ENCODE measurements at places on chromosomes 2 and 18.

DNA sequence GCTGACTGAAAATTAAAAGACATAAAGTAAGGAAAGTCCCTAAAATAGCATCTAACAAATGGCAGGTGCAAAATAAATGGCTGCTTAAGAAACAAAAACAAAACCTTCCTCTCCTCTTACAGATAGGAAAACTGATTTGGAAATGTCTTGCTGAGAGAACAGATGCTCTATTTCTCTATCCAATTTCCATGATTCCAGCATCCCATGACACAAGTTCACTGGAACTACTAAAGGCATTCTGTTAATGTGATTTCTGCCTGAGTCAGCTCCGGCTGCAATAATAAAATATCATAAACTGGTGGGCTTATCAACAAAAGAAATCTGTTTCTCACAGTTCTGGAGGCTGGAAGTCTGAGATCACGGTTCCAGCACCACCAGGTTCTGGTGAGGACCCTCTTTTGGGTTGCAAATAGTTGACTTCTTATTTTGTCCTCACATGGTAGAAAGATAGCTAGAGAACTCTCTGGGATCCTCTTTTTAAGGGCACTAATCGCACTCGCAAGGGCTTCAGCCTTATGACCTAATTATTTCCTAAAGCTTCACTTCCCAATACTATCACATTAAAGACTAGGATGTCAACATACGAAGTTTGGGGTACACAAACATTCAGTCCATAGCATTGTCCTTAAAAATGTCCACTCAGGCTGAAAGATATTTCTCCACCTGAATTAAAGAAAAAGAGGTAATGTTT, 78.2 kb upstream of the GALNT3 start:
- DNase-seq: no peak

DNA sequence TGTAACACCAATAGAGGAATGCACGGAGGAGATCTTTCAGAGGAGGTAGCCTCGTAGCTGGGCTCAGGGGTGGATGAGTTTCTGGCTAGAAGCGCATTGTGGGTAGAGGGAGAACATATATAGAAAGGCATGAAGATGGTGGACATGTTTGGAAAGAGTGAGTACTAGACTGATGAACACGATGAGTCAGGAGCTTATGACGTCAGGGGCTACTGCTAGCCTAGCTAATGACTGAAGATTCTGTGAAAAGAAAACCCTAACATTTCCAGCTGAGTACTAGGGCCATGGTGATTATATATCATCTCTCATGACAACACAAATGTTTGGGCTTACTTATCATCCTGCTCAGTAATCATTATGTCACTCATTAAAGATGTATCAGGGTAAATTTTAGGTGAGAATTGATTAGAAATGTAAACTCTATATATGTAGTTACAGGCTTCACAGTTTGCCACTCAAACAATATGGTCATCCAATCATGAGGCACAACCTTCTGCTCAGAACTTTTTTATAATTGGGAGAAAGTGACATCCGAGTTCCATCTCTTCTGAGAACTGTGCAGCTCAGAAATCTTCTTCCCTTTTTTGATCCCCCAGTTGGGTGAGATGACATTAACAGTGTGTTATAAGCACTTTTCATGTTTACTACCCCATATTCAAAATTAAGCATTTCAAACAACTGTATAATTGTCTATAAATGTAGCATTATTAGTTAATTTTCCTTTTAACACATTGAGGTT, 22.2 kb upstream of the IL1RN start:
- DNase-seq: no peak

DNA sequence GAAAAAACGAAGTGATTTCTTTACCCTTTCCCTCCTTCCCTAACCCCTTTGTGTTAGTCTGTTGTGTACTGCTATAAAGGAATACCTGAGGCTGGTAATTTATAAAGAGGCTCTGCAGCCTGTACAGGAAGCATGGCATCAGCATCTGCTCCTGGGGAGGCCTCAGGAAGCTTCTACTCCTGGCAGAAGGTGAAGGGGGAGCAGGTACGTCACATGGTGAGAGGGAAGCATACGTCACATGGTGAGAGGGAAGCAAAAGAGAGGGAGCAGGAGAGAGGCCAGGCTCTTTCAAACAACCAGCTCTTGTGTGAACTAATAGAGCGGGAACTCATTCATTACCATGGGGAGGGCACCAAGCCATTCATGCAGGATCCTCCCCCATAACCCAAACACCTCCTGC, 126.2 kb downstream of the CAPN13 start:
- no peak for DNase-seq

DNA sequence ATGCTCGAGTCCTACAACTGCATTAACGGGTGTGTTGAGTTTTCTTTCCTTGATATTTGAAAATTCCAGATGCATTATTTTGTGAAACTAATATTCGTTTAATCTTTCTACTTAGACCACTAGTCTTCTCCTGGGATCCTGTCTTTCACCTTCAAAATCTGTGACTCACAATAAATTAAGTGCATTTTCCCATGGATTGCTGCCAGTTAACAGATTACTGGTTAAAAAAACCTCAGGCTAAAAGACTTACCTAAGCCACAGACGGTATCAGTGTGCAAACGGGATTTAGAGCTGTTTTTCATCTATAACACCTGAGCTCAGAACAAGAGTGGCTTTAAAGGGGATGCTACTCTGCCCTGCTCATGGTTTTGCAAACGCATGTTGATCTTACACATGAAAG, 10.2 kb downstream of the FECH start:
- no peak for DNase-seq

DNA sequence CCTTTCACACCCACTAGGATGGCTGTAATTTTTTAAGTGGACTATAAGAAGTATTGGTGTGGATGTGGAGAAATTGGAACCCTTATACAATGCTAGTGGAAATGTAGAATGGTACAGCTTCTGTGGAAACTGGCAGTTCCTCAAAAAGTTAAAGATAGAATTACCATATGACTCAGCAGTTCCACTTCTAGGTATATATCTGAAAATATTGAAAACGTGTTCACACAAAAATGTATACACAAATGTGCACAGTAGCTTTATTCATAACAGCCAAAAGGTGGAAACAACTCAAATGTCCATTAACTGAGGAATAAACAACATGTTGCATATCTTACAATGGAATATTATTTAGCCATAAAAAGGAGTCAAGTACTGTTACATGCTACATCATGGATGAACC, 17.7 kb downstream of the TANK start:
- no peak for DNase-seq

- no peak for DNase-seq
Measured at GRCh38 chr2:15159751-15160177, 401.4 kb downstream of the NBAS start.

DNA sequence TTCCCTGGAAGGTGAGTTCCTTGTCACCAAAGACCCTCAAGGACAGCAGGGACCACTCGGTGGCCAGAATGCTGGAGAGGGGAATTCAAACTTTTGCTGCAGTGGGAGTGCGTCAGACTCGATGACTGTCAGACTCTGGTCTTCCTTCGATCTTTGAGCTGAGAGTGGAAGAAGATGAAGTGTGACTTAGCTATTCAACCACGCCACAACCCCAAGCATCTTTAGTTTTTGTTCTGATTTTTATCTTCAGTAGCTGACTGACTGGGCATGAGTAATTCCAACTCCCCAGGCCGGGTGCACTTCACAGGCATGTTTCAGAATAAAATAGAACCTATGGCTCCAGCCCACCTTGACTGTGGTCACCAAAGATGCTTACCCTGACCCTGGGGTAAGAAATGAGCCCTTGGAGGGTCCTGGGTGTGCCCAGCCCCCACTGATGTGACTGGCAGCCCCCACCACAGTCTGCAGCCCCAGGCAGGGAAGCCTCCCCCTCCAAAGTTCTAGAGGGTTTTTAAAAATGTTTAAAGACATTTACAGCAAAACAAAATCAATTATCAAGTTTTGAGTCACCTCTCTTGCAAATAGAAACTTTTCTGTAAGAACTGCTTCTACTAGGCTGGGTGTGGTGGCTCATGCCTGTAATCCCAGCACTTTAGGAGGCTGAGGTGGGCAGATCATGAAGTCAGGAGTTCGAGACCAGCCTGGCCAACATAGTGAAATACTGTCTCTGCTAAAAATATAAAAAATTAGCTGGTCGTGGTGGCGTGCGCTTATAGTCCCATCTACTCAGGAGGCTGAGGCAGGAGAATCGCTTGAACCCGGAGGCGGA, 24.9 kb upstream of the YWHAQ start:
- no peak for DNase-seq

- DNase-seq: no peak
Measured at GRCh38 chr18:35073186-35074105, 32.2 kb downstream of the MAPRE2 start.

DNA sequence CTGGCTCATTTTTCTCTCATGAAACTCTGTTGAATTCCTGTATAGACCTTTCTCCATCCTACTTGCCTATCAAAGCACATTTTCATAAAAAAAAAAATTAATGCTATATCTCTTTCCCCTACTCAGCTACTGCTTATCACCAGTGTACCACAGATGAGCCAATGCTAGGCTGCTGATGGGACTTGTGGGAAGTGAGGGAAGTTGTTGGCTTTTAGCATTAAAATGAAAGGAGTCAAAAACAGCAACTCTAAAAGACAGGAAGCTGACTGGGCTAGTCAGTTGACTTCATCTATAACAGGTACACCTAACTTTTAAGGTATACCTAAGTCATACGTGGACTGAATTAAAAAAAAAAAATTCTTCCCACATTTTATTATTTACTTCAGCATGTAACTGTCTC, 102.1 kb downstream of the FAM117B start:
- no peak for DNase-seq

DNA sequence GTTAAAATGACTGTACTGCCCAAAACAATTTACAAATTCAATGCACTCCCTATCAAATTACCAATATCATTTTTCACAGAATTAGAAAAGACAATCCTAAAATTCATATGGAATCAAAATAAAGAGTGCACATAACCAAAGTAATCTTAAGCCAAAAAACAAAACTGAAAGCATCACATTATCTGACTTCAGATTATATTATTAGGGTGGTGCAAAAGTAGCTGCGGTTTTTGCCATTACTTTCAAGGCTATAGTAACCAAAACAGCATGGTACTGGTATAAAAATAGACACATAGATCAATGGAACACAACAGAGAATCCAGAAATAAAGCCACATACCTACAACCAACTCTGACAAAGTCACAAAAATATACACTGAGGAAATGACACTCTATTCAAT, 396.6 kb downstream of the EIPR1 start:
- no peak for DNase-seq

DNA sequence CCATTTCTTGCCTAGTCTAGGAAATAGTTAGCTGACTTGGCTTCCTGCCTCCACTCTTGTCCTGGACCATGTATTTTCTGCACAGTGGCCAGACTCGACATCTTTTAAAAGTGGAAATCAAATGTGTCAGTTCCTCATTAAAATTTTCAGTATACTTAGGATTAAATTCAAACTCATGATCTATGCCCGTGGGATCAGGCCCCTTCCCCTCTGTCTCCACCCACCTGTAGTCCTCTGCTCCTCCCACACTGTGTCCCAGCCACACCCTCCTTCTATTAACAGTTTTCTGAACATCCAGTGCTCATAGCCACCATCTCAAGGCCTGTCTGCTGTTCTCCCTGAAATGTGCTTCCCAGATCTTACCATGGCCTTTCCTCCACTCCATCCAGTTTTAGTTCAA, 13.3 kb downstream of the ARHGAP25 start:
- no peak for DNase-seq

DNA sequence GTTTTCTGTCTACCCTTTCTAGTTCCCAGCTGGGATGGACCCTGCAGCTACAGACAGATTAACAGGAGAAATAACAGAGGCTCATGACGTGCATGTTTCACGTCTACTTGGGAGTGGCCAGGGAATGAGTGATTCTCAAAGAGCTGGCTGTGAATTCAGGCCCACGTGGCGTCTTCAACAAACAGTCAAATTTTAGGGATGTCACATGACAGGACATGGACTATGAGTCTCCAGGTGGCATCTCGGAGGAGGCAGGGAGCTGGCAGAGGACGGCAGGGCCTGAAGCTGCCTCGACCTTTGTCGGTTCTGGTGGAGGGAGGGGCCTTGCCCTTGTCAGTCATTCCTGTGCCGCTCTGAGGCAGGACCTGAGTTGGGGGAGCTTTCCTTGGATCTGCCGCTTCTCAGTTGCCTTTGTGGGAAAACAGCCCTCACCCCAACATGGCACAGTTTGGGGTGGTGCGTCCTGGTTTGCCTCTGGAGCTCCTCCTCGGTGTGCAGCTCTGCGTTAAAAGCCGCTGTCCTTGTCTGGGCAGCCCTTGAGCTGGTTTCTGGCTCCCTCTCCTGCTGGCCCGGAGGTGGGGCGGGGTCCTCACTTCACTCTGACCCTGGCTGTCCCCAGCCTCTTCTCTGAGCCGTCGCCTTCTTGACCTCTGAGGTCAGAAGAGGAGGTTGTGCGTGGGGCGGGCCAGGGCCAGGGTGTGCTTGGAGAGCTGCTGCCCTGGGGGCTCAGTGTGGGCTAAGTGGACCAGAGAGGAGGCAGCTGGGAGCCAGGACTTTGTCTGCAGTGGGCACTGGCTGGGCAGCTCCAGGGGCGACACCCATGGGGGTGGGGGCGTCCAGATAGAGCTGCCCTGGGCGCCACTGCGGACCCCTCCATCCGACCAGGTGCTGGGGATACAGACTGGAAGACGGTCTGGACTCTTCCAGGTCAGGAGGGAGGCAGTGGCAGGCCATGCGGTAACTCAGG, 12.1 kb upstream of the GAL3ST2 start:
- no peak for DNase-seq

GRCh38 chr2:161238560-161239325, 69.5 kb upstream of the PSMD14 start:
- peak; percentile 47 for DNase-seq

GRCh38 chr2:37894601-37895000, 30.5 kb upstream of the RMDN2 start:
- DNase-seq: no peak

Data from activated effector memory CD4-positive, alpha-beta T cell treated with Interleukin-2 at 50 U/mL for 16 hours (primary cell).